GM18507 (cell line): ENCODE measurements at places on chromosomes 6 and 20.

- no peak for DNase-seq
Observed at GRCh38 chr20:1509237-1509636, 18.0 kb upstream of the SIRPB2 start.

- no peak for DNase-seq
Observed at GRCh38 chr6:152552616-152553209, 84.4 kb downstream of the SYNE1 start.

GRCh38 chr6:41577356-41578216 lies 31.4 kb downstream of the FOXP4 start:
- no peak for DNase-seq

DNA sequence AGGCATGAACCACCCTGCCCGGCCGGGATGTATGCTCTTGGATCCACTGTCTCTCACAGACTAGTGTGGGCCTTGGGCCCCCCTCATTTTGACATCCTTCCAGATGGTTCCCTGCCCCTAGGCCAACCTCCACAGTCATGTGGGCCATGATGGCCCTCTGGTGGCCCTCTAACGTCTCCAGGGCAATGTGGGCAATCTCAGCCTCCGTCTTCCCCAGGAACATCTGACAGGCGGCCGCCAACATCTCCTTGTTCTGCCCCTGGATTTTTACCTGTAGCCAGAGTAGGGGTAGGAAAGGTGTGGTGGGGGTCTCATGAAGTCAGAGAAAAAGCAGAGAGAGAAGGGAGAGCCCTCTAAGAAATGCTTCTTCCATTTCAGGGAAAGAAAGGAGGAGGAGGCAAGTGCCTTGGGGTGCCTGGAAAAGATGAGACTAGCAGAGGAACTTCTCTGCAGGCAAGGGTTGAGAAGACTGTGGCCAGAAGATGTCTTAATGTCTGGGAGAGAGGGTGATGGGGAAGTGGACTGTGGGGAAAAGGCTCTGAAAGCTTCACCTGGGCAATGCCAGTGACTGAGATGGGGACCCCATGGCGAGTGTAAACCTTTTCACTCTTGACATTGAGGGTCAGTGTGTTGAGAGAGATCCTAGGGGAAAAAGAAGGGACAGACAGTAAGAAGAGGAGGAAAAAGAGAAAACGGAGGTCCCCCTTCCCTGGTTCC lies 1.3 kb downstream of the FLOT1 start:
- no peak for DNase-seq

DNA sequence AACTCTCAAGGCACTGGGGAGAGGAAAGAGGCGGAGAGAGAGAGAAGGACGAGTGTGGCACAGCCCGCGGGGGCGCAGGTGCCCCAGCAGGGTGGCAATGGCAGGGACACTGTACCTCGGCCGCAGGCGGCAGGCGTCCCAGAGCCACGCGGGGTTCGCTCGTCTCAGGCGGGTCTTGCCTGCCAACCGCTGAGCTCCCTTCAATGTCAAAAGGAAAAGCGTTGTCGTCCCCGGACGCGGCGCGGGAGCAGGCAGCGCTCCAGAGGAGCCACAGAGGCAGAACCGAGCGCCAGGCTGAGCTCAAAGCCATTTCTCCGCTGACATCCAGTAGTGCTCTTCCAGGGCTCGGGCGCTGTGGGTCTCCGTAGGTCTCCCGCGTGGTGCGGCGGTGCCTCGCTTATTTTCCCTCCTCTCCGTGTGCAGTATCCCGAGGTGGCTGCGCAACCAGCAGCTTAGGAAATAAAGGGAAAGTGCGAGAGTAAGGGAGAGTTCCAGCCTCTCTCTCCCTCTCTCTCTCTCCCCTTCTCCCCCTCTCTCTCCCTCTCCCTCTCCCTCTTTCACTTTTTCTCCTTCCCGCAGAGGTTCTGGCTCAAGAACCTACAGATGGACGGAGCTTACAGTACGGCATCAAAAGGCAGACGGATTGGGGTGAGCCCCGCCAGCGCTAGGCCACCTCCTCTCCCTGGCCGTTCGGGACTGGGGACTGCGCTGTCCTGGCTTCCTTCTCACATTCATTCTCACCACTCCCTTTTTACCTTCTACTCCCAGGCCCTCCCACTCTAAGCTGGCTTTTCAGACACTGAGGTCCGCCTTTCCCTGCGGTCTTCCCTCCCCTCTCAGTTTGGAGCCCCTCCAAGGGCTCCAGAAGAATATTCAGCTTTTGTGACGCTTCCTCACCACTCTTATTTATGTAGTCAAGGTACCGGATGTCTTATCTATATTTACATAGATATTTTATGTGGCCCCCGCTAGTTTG lies at the start of gene LAMA4:
TSS of gene LAMA4 (minus strand) at position 727 of the 976 bp plus-strand sequence. CDS start at position 310, 417 bp downstream.
- DNase-seq, result no peak

GRCh38 chr20:13455713-13456112 lies 183.0 kb downstream of the TASP1 start:
- no peak for DNase-seq

GRCh38 chr6:164087870-164088269 lies 673.4 kb downstream of the QKI start:
- DNase-seq, result no peak
